COLO829 (cell line): ENCODE measurements at places on chromosomes 3 and 15.
A peak's percentile ranks its signal among the peaks of the same experiment; 100 is the strongest.

DNA sequence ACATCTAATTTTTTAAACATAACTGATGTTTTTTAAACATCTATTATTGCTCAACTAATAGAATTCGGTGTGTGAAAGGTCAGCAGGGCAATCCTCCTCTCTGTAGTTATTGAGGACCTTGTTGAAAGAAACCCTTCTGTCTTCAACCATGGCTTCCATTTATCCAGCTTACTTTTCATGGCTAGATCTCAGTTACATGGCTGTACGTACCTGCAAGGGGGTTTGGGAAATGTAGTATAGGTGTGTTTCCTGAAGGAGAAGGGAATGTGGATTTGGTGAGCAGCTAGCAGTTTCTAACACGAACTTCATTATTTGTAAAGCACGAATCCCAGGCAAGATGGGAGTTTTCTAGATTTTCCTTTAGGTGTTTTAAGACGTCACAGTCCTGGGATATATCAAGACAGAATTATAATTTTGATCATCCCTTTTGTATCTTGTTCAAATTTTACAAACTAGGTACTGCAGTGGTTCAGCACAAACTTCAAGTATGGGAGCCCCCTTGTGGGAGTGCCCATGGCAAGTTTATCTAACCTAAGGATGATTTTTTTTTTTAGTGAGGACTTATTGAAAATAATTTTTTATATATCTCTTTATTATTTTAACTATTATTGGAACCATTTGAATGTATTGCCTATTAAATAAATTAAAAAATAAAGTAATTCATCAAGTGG, 41.6 kb downstream of the FBXL2 start:
- DNase-seq = no peak

DNA sequence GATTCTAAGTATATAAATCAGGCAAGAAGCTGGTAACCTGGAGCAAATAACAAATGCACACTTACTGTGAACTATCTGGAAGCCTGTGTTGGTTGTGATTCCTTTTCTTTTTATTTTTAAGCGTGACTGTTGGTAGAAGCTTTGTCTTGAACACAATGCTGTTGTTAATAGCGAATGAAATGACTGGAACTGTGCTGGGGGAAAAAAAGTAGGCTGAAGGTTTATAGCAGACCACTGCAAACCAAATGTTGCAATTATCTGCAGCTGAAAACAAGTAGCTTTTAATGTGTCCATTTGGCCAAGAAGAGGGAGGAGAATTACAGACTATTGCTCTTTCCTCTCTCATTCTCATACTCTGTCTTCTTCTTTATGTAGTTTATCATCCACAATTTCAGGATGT, 184.5 kb upstream of the DNAJC19 start:
- DNase-seq = no peak

GRCh38 chr15:81209635-81210034, 13.0 kb downstream of the IL16 start:
- no peak for DNase-seq

DNA sequence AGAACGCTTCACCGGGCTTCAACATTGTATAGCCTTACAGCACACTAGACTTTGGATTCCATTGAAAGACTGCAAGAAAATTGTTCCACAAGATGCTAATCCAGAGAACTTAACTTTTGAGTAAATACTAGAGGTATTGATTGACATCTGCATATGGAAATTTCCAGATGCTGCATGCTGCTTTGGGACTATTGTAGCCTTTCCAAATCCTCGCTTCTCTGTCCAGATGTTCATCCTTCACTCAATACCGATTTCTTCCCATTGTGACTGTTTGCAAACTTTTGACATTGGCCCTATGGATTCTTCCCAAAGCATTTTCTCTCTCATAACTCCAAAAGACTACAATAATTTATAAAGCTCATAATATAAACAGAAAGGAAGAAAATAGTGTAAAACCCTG, 41.4 kb downstream of the COL6A6 start:
- no peak for DNase-seq

DNA sequence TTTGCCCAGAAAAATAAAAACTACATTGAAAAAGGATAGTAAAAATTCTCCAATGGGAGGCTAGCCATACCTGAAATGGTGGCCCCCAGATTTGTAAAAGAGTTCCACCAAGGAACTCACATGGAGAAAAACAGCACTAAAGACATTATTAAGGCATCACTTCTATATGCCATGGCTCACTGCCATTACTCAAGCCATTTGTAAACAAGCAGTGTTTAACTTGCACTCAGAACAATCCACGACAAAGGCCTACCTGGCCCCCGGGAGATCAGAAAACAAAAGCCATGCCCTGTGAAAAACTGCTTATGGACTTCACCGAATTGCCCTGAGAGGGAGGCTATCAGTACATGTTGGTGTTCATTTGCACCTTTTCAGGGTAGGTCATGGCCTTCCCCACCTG, 19.6 kb downstream of the CCR8 start:
- no peak for DNase-seq

DNA sequence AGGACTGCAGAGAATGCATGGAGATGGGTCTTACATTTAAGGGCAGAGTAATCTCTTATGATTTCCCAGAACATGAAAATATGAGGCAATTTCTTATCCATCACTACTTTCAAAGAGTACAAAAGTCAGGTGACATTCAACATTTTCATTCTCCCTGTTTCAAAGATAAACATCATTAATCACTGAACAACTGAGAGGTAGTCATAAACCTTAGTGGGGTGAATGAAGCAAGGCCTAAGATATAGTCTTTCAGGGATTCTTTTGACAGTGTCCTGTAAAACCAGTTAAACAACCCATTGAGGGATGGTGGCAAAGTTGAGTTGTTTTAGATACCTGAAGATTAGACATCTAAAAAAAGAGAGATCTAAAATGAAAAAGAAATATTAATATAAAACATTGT, 271.6 kb upstream of the CBLB start:
- DNase-seq = no peak

- DNase-seq = no peak
These were observed 9.8 kb downstream of the P2RY14 start for GRCh38 chr3:151268267-151269235.

DNA sequence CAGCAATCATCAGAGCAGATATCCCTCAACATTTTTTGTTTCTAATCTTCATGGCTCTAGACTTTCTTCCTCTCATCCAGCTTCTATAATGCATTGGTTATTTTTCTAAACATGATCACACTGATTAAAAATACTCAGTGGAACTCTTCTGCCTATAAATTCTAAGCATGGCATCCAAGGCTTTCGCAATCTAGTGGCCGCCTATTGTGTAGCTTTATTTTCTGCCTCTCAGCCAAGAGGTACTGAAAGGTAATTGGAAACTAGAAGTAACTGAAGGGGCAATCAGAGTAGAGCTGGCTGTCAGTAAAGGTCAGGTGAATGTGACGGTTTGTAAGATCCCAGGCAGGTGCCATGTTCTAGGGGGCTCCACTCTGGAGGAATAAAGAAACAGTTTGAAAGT, 33.4 kb downstream of the OXSM start:
- DNase-seq = no peak

GRCh38 chr3:139718415-139718814, 40.6 kb upstream of the NMNAT3 start:
- DNase-seq = peak; percentile 38

DNA sequence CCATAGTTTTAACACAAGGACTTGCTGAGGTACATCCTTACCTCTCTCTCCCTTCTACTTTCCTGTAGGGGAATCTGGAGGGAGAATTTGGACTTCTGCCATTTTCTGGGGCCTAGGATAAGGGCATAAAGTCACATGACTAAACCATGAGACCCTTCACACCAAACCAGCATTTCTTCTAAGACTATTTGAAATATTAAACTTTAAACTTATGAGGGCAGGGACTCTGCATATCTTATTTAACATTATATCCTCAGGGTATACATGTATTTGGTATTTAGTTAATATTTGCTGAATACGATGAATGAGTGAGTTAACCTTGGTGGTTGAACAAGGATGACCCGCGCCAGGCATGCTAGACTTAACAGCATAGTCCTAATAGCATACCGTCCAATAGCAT, 63.4 kb downstream of the USP13 start:
- no peak for DNase-seq

GRCh38 chr3:33202711-33203457, 15.7 kb downstream of the SUSD5 start:
- DNase-seq = no peak

GRCh38 chr3:104596551-104596950, 770.2 kb upstream of the ALCAM start:
- DNase-seq = peak; percentile 33

GRCh38 chr3:20682573-20682972, 496.6 kb upstream of the SGO1 start:
- no peak for DNase-seq

DNA sequence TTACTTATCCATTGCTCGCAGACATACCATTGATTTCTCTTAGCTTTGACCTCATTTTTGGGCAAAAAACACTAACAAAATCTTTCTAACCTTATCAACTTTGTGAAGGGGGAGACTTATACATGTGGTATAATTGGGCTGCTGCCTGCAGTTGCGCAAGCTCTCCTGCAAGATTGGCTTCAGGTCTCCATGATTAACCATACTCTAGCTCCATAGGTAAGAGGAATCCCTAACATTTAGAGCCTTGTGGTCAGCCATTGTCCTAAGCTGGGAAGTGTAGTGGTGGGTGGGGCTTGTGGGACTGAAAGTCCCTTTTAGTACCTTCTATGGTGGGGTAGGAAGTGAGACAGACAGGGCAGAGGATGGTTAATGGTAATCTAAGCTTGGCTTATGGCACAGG, 179.6 kb upstream of the THRB start:
- no peak for DNase-seq

- no peak for DNase-seq
These were observed 140.6 kb downstream of the RBPMS2 start for GRCh38 chr15:64634576-64635498.

- DNase-seq = no peak
These were observed 11.7 kb upstream of the CD47 start for GRCh38 chr3:108102420-108103039.
